ENCODE measurements at places on chromosomes 7 and 10.
A peak's percentile ranks its signal among the peaks of the same experiment; 100 is the strongest.

DNA sequence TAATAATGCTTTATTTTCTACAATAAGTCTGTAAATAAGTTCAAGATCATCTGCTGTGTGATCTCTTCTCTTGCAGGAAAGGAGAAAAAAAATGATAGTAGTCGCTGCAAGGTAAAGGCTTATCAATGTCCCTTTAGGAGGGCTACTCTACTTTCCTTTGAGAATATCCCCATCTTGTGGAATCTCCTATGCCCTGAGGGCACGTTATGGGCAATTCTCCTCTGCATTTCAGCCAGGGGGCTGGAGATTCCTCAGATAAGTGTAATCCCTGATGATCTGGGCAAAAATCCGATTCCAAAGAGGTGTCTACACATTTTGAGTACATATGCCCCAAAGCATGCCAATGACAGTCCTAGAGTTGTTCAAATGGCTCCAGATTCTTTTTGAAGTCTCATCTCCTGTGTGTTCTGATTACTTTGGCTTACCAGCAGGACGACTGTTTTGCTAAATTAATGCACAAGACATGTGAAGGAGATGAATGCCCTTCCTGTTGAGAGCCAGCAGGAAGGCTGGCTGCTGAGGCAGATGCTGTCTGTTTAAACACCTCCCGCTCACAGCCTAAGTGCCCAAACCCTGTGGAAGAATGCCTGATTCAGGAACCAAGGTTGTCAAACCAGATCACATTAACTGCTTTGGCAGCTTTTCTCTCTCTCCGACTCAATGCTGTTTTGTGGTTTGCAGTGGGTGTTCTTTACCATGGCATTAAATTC lies 171.2 kb upstream of the COL1A2 start:
- peak; percentile 69 for DNase-seq

DNA sequence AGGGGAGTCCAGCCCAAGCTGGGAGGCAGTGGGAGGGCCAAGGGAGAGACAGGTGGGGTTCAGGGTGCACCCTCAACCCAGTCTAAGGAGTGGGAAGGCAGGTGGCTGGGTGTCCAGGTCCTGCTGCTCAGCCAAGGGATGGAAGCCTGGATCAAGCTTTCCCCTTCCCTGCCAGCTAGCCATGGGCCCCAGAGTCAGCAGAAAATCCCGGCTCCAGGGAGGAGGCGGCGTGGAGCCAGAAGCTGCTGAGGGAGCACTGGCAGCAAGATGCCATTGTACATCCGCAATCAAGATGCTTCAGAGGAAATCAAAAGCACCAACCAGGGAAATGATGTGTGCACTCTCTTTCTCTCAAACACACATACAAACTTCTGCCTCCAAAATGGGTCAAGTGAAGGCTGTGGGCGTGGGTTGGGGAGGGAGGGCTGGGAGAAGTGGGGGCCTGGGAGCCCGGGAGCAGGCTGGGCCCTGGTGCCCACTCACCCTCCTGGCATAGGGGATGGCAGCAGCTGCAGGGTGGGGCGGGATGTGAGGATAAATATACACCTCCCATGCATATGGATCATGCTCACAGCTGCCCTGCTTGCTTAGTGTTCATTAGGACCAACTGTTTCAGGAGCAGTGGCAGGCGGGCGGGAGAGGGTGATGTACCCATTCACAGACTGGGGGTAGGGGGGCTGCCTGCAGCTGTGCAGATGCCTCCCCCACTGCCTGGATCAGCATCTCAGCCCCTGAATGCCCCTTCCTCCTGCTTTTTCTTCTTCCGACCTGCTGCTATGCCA lies 24.2 kb downstream of the TRIM8 start:
- no peak for DNase-seq

- no peak for DNase-seq
These were observed 303.3 kb downstream of the GRID1 start for GRCh38 chr10:86063341-86063740.

- DNase-seq = peak; percentile 55
These were observed 38.3 kb downstream of the AKR1B1 start for GRCh38 chr7:134420424-134421125.

- no peak for DNase-seq
These were observed 100.4 kb upstream of the ACBD5 start for GRCh38 chr10:27341001-27341400.

DNA sequence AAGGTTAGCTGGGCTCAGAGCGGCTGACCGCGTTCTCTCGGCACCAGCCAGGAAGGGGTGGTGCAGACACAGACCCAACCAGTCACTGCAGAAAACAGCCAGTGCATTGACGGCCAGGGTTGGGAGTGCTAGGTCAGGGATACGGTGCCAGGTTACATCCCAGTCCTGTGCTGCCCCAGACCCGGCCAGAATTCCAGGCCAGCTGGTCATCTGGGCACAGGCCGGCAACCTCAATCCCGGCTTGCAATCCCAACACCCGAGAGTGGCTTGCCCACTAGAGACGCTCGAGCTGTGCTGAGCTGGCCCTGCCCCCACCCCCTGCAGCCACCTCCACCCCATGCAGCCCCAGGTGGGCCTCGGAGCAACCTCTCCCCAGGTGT lies 3.8 kb downstream of the PRAP1 start:
- no peak for DNase-seq

DNA sequence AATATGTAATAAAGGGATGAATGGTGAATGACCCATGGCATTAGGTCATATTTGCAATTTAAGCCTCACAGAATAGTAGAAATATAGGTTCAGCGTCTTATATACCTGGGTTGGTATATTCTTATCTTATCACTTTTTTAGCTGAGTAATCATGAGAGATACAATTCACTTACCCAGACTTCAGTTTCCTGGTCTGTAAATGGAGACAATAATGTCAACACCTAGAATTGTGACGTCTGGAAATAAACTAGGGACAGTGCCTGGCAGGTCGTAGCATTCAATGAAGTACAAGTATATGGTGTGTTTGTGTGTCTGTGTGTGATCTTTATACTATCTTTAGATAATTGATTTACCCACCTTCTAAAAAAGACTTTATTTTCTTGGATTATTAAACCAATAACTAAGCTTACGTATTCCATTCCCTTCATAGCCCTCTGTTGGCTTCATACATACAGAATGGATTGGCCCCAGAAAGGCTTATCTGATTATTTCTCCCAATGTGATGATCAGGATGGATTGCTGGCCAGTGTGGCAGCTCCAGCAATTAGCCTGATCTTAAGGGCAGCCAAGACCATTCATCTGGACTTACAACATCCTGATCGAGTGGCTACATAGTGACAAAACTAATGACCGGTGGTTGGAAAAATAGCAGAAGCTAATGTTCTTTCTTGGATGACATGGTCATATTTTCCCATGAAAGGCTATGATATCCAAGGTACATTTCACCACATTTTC lies 121.2 kb upstream of the NPVF start:
- no peak for DNase-seq

DNA sequence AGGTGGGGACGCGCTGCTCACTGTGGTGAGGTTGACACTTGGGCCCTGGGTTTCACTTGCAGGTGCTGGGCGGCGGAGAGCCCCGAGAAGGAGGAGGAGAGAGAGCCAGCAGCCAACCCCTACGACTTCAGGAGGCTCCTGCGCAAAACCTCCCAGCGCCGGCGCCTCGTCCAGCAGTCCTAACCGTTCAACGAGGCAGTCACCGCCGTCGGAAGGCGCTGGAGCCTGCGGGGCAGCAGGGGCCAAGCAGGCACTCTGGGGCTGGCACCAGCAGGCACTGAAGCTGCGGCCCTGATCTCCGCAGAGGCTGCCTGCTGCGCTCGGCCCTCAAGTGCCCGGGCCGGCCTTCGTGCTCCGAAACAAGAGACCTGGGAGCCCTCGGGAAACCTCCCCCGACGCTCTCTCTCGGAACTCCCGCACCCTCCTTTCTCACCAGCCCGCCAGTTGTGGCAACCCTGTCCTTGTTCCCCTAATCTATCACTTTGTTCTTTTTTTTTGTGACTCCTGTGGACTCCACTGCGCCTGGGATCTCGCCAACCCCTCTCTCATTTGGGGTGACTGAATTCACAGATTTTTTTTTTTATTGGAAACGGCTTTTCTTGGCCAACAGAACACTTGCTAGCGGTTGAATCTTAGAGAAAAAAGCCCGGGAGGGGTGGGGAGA lies 4.7 kb upstream of the GAD2 start:
- no peak for DNase-seq

GRCh38 chr7:128011131-128011661 lies 20.0 kb downstream of the LRRC4 start:
- no peak for DNase-seq

DNA sequence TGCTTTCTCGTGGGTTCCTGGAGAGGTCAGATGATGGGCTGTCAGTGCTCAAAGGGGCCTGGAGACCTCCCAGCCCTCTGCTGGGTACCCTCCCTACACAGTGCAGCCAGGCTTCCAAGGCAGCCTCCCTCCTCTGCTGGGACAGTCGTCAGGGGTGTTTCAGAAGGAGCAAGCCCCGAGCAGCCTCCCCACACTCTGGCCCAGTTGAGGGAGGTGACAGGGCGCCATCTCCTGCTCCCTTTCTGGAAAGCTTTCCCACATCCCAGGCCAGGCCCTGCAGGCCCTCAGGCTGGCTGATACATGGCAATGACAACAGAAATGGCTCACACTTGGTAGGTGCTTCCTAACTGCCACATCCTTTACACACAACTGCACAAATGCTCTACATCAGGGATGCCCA lies 32.1 kb downstream of the KCNMA1 start:
- DNase-seq = peak; percentile 45

DNA sequence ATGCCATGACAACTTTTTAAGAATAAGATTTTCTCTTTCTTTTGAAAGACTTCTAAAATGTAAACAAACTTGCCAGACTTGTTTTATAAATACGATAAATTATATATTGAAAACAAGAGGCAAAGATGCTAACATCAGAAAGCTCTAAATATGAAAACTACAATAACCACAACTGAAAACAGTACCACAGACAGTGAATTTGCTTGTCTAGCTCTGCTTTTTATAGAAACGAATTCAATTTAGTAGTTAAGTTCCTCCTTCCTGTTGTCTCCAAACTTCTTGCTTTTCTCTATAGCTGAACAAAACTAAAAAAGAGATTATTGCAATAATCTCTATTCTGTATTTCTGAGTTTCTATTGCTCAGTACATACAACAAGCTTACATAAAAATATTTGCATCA lies 147.4 kb downstream of the CALCR start:
- no peak for DNase-seq

DNA sequence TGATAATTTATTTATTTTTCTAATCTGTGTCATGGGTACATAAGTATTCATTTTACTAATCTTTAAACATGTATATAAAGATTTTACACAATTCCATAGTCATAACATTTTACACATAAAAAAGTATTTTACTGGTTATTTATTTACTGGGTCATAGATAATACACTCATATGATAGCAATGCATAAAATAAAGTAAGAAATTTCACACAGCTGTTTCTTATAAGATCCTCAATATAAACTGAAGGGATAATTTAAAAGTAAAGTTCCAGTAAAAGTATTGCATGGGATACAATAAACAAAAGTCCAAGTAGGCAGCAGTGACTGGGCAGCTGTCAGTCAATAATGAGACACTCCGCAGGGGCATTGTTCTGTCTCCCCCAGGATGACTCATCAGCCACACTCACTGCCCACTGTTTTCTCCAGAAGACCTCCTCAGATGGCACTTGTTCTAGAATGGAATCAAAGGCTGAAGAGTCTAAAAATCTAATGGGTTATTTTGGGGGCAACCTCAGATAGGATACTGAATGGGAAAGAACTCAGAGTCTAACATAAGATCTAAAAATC lies 32.7 kb downstream of the DPY19L1 start:
- DNase-seq = no peak

Measured in fibroblast of upper back skin (primary cell).